Activated CD4-positive, alpha-beta T cell treated with anti-CD3 and anti-CD28 coated beads, Interleukin-2, amount 50 U/mL, for 1 hour (primary cell): ENCODE measurements at places on chromosomes 4 and X.

- DNase-seq, result no peak
Measured at GRCh38 chr4:139736661-139737060, 71.0 kb downstream of the MGST2 start.

DNA sequence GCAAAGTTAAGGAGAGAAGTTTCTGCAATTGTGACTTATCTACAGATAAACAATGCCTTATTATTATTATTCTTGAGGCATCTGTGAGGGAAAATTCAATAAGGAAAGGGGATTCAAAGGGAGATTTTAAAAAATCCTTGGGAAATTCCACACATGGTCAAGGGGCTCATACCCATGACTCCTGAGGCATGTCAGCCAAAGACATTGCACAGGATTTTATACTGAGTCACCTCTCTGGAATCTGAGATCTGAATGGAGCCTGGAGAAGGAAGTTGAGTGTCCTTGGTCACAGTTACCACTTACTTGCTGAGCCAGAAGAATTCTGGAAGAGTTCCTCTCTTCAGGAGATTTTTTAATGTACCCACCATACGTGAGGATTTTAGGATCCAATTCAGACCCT is 14.4 kb upstream of the CXCL8 start:
- no peak for DNase-seq

GRCh38 chr4:103137446-103137827 is 37.8 kb upstream of the BDH2 start:
- no peak for DNase-seq

DNA sequence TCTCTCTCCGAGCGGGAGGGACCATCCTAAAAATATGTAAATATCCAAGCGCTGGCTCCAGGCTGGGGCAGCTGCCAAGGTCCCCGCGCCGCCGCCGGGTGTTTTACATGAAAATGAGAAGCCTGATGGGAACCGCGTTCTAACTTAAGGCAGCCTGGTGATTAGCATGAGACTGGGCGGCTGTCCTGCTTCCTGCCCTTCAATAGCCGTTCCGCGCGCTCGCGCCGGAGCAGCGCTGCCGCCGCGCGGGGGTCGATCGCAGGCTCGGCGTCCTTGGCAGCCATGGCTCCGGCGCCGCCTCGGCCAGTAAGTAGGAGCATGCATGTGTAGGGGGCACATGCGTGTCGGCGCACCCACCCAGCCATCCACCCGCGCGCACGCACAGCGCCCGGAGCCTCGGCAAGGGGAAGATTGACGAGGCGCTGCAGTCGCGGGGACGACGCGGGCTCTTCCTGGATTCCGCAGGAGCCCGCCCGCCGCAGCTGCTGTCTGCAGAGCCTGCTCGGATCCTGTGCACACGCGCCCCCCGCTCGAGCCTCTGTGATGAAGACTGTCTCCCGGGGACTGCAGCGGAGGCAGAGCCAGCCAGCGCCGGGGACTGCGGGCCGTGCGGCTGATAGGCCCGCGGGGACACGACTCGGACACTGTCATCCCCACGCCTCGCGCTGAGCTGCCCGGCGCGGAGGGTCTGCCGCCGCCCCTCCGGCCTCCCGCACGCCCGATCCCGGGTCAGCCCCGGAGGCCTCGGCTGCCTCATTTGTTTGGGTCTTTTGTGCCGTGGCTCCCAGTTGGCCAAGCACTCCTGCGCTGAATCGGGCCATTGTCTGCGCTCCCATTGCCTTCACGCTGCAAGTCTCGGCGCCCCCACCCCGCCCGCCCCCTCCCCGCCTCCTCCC is 734 bp downstream of the STOX2 start:
- DNase-seq, result no peak

GRCh38 chr4:123661080-123661737 is 264.6 kb downstream of the SPRY1 start:
- DNase-seq, result no peak

- no peak for DNase-seq
Measured at GRCh38 chrX:34563804-34564203, 93.3 kb downstream of the TMEM47 start.

DNA sequence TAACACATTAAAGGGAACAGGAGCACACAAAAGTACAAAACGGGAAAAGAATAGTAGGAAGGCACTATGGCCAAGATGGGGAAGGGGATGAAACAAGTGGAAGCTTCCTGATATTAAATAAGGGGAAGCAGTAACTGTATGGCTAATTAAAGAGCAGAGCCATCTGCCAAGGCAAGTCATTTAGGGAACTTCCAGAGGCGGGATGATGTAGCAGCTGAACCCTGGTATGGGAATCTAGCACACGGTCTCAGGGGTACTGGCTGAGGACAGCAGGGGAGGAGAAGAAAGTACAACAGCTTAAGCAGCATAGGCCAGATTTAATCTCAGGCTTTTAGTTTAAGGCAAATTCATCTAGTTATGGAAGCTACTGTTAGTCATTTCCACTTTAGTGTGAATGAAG is 59.1 kb downstream of the IGFBP7 start:
- DNase-seq, result no peak

GRCh38 chr4:82458729-82459128 is 28.3 kb downstream of the ENOPH1 start:
- DNase-seq, result no peak
